ENCODE measurements at places on chromosomes 2 and 18.
A peak's percentile ranks its signal among the peaks of the same experiment; 100 is the strongest.

- no peak for DNase-seq
Measured at GRCh38 chr2:226143091-226143490, 656.5 kb downstream of the IRS1 start.

DNA sequence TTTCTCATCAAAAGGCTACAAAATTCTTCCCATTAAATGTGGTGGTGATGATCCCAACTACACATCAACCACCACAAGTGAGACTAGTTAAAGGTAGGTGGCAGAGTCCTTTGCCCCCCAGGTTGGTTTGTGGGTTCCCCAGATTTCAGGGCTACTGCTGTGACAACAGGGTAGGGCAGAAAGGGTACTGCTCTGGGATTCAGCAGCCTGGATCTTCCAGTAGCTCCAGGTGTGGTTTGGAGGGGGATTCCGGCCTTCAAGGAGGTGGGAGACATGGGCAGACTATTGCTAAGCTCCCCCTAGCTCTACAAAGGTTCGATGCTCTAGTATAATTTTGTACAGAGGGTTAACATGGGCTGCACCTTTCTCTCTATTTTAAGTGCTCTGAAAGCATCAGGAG lies 74.9 kb upstream of the FZD5 start:
- DNase-seq, result no peak

DNA sequence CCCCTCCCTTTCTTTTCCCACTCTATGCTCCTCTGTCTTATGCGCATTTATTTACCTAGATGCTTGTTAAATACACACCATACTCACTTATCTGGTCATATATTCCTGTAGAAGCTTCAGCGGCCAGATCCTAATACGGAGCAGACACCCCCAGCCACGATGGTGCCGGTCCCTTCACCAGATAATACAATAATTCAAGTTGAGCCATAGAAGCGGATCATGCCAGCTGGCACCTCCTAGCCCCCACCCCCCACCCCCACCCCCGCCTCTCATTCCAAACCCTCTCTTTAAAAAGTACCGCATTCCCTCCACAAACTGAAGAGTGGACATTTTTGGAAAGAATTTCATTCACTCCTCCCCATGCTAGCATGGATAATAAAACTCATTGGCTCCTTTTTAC lies 95.2 kb downstream of the BIN1 start:
- DNase-seq, result no peak

- DNase-seq, result no peak
Measured at GRCh38 chr2:237154884-237155851, 69.5 kb downstream of the COPS8 start.

DNA sequence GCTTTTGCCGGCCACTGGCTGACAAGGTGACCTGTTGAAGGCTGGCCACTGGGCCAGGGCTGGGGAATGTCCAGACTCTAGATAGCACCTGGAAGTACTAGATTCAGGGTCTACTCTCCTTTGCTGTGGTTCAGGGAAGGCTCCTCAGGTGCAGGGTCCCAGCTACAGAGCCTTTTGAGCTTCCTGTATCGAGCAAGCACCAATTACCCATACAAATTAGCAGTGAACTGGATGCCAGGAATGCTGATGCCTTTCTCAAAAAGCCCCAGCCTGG lies 213.4 kb downstream of the CYP26B1 start:
- no peak for DNase-seq

- no peak for DNase-seq
Measured at GRCh38 chr2:234814374-234814773, 137.4 kb upstream of the SH3BP4 start.

- no peak for DNase-seq
Measured at GRCh38 chr2:197090742-197091367, 164.3 kb upstream of the PGAP1 start.

GRCh38 chr2:223740679-223741078 lies 96.7 kb downstream of the AP1S3 start:
- DNase-seq, result no peak

- DNase-seq, result no peak
Measured at GRCh38 chr2:86372641-86373502, 35.4 kb upstream of the REEP1 start.

DNA sequence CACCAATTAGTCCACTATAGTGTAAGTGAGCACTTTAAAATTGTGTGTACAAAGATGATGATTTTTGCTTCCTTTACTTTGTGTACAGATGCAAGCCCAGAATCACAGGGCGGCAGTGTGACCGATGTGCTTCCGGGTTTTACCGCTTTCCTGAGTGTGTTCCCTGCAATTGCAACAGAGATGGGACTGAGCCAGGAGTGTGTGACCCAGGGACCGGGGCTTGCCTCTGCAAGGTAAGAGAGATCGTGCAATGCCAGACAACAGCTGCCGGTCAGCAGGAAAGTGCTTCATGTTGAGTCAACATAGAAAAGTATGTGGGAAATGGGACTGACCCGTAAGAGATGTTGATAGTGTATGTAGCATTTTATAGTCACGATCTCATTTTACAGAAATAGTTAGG lies 156.8 kb upstream of the TTC39C start:
- DNase-seq, result no peak

- DNase-seq, result no peak
Measured at GRCh38 chr2:179264368-179265081, at the start of gene SESTD1. TSS of gene SESTD1 (minus strand) at chr2:179264832. CDS start at chr2:179191841, 72,991 bp downstream.

GRCh38 chr2:223481486-223481885 lies 120.7 kb downstream of the SCG2 start:
- DNase-seq, result no peak

DNA sequence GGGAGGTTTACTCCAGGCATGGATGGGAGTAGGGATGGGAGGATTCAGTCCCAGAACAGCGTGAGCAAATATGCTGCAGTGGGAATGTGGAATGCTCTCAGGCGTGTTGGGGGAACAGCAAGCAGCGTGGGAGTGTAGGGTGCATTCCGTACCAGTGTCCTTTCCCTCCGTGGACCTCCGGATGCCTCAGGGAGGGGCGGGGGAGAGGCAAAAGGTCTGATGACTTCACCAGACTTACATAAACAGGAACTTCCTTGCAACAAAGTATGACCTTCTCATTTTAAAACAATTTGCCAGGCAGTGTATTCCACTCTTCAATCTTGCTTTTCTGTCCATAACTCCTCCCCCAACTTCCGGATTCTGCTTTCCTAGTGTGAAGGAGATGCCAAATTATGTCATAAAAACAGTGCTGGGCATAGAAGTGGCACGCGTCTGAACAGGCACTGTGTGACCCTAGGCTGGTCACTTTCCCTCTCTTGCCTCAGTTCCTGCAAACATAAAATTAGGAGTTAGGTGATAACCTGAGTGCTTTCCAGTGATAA lies 36.9 kb downstream of the RPL37A start:
- DNase-seq, result peak; percentile 95

DNA sequence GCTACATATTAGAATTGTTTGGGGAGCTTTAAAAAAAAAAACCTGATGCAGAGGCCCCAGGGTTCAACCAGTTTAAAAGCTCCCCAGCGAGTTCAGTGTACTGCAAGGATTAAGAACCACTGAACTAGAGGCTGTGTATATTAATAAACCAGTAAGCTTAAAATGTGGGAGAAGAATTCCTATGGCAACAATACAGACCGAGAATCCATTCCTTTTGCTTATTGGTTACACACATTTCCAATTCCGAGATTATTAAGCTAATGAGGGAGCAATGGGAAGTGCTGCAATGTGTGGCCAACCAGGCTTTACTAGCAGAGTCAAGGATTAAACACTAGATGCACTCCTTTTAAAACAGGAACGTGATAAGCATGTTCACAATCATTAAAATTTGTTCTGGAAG lies 204.4 kb downstream of the TDRD15 start:
- DNase-seq, result no peak

- no peak for DNase-seq
Measured at GRCh38 chr2:46188041-46188716, 109.0 kb upstream of the EPAS1 start.

DNA sequence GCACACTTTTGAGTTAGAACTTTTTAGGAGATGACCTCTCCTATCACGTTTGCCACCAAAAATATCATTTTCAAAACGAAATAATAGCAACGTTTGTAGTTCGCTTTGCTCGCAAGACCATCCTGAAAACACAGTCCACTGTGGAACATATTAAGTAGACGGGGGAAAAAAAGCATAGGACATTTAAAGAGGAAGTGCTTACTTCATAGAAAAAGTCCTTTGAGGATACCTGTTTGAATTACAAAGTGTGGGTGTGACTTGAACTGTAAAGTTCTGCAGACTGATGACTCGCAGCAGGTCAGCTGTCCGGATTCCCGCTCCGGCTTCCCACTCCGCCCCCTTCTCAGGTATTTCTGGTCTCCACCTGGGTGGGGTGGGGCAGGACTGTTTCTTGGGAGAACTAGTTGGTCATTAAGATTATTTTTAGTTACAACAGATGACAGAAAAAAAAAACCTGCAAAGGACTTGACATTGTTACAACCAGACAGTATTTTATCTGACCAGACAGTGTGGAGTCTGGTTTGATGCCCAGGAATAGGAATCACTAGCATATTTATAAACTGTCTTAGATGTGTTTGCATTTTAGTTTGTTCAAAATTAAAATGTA lies 13.3 kb downstream of the CNOT11 start:
- DNase-seq, result no peak

GRCh38 chr2:19801367-19802080 lies 100.3 kb downstream of the TTC32 start:
- DNase-seq, result peak; percentile 94

DNA sequence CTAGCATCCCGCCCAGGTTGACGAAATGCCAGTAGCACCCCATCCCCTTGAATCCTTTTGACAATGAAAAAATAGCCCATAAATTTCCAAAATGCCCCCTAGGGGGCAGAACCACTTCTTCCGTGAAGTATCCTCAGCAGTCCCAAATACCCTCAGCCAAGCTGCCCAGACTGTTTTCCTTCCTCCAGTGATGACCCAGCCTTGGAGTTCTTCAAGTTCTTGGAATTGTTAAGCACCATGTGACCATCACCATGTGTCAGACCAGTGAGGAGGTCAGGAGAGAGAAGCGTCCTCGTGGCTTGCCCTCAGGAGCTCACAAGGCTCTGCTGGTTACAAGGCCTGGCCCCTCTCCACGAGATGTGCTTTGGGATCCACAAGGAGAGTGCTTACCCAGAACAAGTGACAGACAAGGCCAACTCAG lies 1.4 kb upstream of the SLC23A3 start:
- no peak for DNase-seq

- DNase-seq, result no peak
Measured at GRCh38 chr2:134181219-134181618, 72.7 kb upstream of the MGAT5 start.

GRCh38 chr18:80167931-80168330 lies 58.9 kb downstream of the ADNP2 start:
- DNase-seq, result no peak

DNA sequence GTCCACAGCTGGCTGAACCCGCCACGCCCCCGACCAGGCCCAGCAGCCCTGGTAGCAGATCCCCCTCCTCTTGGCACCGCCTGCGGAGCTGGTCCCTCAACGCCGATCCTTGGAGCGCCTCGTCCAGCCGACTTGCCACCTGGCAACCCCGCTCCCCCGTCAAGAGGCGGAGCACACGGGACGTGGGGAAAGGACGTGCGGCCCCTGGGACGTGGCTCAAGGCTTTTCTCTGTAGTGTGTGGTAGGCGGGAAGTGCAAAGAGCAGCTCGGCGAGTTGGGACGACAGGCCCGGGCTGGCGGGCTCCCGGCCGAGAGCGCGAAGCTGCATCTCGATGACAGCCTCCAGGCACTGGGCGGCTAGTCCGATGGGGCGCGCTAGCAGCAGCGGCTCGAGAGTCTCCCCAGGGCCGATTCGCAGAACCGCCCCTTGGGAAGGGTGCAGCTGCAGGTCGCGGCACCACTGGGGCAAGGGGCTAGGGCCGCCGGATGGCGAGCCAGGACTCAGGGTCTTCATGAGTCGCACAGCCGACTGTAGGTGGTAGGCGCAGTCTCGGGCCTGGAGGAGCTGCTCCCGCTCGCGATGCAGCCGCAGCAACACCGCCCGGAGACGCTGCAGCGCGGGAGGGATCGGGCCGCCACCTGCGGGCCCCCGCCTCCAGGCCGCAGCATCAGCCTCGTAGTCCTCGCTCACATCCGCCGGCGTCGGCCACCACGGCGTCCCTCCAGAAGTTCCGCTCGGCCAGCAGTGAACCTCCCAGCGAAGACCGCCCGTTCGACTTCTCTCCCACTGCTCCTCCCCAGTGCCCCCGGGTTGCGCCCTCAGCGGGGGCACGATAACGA lies 617 bp downstream of the CCDC142 start:
- no peak for DNase-seq

GRCh38 chr2:241965931-241966412 lies 96.4 kb downstream of the RTP5 start:
- peak; percentile 97 for DNase-seq

DNA sequence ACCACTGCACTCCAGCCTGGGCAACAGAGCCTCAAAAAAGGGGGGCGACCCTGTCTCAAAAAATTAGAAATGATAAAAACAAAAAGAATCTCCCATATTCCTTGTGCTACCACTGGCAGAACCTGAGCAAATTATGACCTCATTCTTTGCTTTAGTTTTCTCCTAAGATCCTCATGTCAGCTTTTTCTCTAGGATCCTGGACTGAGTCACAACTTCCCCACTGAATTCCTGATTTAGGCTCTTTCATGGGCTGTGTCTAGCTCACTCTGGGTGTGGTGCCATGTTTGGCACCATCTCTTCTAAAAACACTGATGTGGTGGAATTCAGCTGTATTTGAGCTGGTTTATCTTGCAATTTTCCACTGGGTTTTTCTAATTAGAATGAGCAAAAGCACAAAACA lies 37.1 kb downstream of the EXOC6B start:
- no peak for DNase-seq

- DNase-seq, result no peak
Measured at GRCh38 chr2:208982831-208983230, 441.0 kb upstream of the MAP2 start.

DNA sequence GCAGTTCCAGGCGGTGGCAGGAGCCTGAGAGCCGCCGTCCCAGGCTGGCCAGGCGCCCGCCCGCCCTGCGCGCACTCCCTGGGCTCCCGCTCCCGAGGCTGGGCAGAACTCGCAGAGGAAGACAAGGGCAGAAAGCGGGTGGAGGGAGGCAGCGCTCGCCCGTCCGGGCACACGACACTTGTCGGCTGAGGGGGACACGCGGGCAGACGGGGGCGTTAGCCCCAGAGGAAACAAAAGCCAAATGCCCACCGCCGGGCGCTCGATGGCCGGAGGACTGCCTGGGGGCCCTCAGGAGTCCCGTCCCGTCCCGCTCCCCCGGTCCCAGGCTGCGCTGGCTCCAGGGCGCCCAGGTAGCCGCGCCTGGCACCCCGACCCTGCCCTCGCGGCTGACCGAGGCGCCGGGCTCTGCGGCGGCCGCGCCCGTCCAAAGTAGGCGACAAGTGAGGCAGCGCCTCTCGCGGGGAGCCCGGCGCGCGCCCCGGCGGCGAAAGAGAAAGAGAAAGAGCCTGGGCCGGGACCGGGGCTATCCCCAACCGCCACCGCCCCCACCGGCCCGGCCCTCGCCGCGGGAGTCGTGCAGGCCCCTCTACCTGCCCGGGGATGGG lies 491 bp downstream of the L3MBTL4 start:
- no peak for DNase-seq

DNA sequence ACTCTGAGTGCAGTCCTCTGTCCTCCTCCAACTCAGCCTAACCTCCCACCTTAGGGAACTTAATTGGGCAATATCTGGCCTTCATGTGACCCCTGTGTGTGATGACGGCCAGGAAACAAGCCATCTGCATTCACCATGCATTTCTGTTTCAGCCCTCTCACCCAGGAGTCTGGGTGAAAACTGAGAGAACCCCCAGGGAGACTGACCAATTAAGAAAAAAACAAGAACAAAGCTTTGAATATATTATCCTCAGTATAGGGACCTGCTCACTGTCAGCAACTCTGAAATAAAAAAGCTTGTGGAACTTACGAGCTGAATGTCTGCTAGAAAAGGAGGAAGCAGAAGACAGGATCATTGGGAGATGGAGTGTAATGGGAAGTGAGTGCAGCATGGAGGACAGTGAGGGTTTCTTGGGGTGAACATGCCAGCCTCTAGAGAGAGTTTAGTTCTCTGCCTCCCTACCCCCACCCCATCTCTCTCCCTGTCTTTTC lies 9.5 kb downstream of the MAPRE2 start:
- DNase-seq, result no peak
